Activated T-helper 1 cell treated with Interleukin-2 at 50 U/mL for 16 hours (primary cell): ENCODE measurements at places on chromosomes 5 and 9.

DNA sequence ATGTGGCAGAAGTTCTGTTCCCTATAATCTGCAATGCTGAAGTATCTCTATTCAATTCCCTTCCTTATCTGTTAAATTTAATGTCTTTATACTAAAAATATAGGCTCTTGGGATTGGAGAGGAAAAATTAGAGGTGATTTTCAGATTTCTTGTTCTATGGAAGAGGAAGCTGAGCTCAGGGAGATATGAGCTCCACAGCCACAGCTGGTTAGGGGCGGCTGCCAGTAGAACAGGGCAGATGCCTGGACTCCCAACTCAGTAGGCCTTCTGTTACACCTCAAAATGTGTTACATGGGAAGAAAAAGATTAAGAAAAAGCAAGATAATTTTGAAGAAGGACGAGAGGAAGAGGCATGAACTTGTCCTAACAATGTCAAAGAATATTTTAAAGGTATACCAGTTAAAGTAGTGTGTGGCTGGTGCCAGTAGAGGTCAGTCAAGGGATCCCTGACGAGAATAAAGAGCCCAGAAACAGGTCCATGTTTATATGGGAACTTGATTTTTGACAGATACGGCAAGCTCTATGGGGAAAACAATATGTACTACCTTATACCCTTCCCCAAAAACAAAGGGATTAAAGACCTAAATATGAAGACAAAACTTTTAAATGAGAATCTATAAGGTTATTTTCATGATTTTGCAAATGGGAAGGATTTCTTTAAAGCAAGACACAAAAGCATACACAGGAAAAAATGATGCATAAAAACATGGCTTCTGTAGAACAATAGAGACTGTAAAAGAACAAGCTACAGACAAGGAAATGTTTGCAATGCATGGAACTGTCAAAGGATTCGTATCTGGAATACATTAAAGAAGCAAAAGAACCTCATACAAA lies 28.7 kb downstream of the DNAJC21 start:
- no peak for DNase-seq

DNA sequence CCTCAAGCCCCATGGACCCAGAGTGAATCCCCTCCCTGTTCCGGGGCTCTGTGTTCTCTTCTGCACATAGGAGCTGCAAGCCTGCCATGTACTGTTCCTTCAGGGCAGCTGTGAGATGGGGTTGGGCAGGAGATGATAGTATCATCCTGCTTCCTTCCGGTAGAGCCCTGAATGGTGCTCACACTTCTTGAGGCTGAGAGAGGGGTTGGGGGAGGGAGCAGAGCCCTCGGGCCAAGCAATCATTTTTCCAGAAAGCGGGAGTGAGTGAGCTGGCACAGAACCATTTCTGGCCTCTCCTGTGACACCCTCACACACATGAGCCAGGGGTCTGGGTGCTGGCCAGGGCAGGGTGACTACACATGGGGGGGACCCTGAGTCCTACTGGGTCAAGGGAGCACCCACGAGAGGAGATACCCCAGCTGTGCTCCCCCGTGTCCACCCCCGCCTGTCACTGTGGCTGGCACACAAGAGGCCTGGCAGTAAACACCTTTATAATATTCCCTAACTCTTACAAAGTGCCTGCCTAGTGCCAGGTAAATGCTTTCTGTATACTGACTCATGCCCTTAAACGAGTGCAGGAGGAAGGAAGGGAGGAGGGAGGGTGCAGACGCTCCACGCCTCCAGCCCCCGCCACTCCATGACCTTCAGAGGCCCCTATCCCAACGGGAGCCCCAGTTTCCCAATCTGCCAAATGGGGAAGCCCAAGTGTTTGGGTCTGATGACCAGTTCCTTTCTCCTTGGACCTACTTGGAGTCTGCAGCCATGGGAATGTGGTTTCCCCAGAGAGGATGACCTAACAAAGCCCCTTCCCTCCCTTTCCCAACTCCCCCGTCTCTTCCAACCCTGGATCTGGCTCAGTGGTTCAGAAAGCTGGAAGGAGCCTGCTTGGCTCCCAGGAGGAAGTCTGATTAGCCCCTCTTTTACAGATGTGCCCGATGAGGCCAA lies 15.5 kb downstream of the AKNA start:
- no peak for DNase-seq

- no peak for DNase-seq
These were observed 106.2 kb downstream of the LHFPL2 start for GRCh38 chr5:78542321-78542840.

- DNase-seq, result no peak
These were observed 8.7 kb downstream of the SERINC5 start for GRCh38 chr5:80246995-80247729.

- DNase-seq, result no peak
These were observed 53.8 kb downstream of the ARRDC3 start for GRCh38 chr5:91329283-91329682.

DNA sequence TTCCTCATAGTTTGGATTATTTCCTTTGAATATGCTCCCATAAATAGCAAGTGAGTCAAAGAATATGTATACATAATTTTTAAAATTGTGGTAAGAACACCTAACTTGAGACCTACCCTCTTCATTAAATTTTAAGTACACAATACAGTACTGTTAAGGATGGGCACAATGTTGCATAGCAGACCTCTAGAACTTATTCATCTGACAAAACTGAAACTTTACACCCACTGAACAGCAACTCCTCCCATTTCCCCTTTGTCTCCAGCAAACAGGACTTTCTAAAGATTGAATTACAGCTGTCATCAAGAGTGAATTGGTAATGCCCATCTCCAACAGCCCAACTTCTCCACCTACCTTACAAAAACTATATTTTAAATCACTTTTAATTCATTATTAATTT lies 388.9 kb downstream of the HTR1A start:
- DNase-seq, result no peak

GRCh38 chr9:26356491-26356890 lies 536.1 kb downstream of the CAAP1 start:
- no peak for DNase-seq

DNA sequence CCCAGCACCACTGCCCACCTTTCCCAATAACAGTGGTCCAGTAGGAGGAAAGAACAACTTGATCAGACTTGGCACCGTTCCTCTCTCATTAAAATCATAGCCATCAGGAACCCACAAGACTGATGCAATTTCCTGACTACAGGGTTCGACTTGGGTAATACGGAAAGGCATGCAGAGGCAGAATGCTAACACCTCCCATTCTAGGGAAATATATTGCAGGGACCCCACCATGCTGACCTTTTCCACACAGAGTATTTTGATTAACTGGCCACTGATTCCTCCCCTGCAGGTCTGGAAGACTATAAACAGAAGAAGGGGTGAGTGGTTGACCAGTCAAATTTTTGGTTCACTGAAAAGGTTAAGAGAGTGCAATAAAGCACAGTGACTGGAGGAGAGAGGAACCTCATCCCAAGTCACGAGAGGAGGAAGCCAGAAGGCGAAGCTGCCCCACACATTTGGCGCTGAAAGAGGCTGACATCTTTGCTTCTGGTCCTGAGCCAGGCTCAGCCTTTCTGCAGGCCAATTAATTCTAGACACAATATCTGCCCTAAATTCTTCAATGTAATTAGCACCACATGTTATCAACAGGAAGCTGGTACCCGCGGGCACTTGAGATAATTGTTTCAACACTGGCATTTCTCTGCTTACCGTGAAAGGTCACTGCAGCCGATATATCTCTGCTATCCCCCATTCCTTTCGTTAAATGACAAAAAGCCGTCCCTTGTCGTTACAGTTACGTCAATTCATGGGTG lies 64.7 kb upstream of the SPOCK1 start:
- DNase-seq, result no peak

GRCh38 chr9:130383350-130383715 lies 61.4 kb upstream of the ASS1 start:
- no peak for DNase-seq

- DNase-seq, result no peak
These were observed 17.9 kb upstream of the CDC42SE2 start for GRCh38 chr5:131245948-131246347.

GRCh38 chr9:79164406-79164805 lies 407.4 kb upstream of the TLE4 start:
- DNase-seq, result no peak

GRCh38 chr9:72751541-72751940 lies 201.3 kb downstream of the ALDH1A1 start:
- DNase-seq, result no peak

DNA sequence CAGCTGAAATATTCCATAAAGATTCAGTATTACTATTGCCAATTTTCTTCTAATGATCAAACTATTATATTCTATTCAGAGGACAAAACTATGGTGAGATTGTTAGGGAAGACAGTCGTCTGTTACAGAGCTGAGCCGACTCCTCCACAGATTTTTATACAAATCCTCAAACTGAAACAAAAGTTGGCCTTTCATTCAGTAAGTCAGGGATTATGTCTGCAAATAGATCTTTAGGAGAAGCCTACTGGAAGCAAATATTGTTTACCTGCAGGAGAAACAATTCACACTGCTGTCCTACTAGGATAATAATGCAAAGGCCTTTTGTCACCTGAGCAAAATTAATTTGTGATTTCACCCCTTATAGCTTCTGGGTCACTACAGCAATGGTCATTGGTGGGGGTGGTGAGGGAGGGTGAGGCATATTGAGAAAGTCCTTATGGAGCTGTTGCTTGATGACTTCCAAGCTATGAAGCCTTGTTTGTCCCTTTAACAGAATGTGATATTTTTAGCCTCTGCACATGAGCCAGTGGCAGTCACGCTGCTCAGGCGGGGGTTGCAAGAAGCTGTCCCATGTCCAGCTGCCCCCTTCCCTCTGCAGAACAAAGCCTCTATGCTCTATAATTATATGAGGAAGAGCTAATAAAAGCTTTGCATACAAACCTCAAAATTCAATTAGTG lies 200.5 kb upstream of the KLF9 start:
- no peak for DNase-seq

GRCh38 chr9:113621309-113621791 lies 157.8 kb downstream of the RGS3 start:
- DNase-seq, result no peak

DNA sequence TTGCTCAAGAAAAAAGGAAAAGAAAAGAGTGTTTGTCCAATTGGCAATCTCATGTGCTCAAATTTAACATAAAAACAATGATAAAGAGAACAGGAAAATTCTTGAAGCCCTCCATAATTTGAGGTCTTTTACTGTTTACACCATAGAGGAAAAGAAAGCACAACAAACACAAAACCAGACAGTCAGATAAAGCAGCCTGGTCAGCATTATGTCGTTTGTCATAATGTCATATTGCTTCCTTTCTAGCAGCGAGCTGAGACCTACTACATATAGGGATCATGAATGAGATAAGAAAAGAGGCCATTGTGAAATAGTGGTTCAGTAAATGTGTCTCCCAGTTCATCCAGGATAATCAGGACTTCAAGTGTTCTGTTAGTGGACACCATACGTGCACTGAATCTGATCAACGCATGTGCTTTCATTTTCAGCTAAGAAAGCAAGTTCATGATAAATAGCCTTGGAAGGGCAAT lies 64.7 kb upstream of the SELENOP start:
- DNase-seq, result no peak

- no peak for DNase-seq
These were observed 10.6 kb downstream of the AFAP1L1 start for GRCh38 chr5:149282027-149282965.

GRCh38 chr5:75335486-75335885 lies 1.5 kb upstream of the HMGCR start:
- no peak for DNase-seq

DNA sequence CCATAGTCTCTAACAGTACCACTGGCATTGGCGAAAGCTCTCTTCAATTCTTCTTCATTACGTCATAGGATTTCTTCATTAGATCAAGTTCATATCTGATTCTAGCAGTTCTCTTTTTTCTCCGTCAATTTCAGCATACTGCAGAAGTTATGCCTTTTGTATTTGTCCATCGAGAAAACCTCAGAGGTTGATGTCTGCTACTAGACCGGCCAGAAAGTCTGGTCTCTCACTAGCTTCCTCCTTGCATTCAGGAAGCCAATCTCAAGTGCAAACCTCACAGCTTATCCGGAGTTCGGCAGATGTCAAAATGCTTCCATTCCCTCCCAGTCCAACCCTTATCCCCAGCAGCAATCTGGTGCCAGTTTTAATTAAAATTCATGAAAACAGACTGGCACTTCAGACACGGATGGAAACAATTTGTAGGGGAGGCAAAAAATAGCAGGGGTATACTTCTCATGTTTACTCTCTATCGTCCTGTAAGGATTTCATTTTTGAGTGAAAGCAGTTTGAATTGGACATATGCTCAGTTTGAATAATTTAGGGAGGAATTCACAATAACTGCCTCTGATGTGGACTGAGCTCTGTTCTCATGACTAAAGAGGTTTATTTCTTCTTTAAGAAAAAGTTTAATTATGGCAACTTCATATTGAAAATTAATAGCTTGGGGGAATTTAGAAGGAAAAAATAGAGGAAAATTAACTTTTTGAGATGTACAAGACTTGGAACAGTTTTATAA lies 56.4 kb upstream of the TMC1 start:
- DNase-seq, result no peak

DNA sequence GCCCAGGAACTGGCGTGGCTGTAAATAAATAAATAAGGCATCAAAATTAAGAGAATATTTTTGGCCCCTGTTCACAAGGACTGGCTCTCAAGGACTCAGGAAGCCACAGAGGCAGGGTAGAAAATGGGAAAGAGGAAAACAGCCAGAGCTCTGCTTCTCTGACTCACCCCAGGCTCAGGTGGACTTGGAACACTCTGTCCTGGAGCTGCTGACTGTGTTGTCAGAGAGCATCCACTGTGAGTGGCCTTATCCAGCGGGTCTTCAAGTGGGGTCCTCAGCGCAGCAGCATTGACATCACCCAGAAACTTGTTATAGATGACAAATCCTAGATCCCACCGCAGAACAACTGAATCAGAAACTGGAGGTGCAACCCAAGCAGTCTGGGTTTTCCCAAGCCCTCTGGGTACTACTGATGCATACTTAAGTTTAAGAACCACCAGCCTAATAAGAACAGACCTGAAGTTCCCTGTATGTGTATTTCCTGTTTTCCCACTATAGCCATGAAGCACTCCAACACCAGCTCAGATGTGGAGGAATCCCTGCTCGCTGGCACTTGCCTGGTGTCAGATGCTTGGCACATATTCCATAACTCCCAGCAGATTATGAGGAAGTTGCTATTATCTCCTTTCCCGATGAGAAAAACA lies 20.5 kb downstream of the ADRA1B start:
- no peak for DNase-seq

GRCh38 chr9:32869404-32869803 lies 86.1 kb downstream of the TMEM215 start:
- no peak for DNase-seq

DNA sequence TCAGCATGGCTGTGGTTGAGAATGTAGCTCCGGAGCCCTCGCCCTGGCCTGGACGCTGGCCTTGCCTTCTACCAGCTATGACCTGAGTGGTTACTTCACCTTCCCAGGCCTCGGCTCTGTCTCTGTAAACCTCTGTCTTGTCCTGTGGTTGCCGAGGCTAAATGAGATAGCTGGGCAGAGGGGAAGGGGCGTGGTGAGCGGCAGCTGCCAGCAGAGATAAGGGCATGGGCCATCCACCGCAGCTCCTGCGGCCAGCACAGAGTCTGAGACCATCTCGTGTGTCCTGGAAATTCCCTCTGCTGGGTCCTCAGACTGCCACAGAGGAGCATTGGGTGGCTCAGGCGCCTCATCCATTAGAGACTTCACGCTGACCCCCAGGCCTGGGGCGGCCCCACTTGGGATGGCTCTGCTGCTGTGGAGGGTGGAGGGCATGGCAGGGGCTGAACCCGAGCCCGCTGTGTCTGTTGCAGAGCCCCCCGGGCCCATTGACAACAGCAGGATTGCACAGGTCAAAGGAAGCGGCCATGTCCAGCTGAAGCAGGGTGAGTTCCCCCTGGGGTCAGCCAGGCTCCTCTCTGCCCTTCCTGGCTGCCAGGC lies 43.9 kb downstream of the USP20 start:
- no peak for DNase-seq
